ENCODE measurements at places on chromosomes 1 and 21.
A peak's percentile ranks its signal among the peaks of the same experiment; 100 is the strongest.

GRCh38 chr1:6803357-6803756, 18.1 kb downstream of the CAMTA1 start:
- no peak for DNase-seq

DNA sequence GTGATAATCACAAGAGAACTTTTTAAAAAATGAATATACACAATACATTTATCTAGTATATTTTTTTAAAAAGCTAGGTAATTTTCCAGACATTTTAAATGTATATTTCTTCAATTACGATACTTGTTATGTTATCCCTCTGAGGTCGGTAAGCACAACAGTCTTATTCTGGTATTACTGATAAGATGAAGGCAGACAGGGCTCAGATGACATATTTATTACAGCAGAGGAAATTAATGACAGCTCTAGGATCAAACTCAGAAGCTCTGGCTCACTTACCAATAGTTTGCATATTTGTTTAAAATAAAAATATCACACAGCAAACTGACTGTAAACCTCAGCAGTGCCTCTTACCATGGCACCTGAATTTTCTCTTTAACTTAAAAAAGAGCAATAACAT, 1347.0 kb upstream of the ADGRL2 start:
- no peak for DNase-seq

- no peak for DNase-seq
Observed at GRCh38 chr1:213512316-213512715, 461.3 kb downstream of the RPS6KC1 start.

DNA sequence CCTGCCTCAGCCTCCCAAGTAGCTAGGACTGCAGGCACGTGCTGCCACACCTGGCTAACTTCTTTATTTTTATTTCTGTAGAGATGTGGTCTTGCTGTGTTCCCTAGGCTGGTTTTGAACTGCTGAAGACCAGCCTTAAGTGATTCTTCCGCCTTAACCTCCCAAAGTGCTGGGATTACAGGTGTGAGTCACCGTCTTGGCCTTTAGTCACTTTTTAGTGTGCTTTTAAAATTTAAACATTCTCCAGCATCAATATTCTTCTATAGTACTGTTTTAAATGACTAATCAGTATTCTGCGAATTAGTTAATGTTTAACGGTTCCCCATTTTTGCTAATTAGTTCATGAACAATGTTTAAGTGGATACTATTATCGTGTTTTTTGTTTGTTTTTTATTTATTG, 60.6 kb downstream of the DYRK1A start:
- no peak for DNase-seq

DNA sequence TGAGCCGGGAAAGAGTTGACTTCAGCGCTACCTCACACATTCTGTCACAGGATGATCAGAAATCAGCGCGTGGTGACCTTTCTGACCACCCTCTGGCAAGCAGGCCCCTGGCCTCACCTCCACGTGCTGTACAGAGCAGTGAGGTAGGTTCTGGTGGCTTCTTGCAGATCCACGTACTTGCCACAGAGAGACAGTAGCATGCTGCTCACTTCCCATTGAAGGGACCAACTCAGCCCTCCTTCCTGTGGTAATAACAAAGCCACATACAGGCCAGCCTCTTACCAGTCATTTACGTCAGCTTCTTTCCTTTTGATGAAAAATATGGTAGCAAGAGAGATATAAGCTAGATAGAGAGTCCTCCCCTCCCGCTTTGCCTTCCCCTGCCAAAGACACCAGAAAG, 200.7 kb downstream of the CHRM3 start:
- DNase-seq = peak; percentile 33
